Heart right ventricle (tissue), 16 donors: ENCODE measurements at places on chromosomes 6 and 20. TPM values are rescaled to one million over a fixed set of nuclear protein-coding genes. Genes with fewer than 3 reads are reported as not detected.

The PNLDC1 gene
- total RNA-seq, result not detected

The TULP1 gene
- total RNA-seq, result not detected

The TPMT gene
- total RNA-seq, result 15.6 TPM

GRCh38 chr6:80276861-80277260, 170.4 kb downstream of the BCKDHB start:
- H3K27me3 ChIP-seq, result no peaks in the 10 kb centered on the region
- H3K4me3 ChIP-seq, result no peak overlapping the region
- no peak overlapping the region for H3K27ac ChIP-seq
- H3K36me3 ChIP-seq, result no peaks in the 10 kb centered on the region
- no peak for DNase-seq
- no peaks in the 10 kb centered on the region for H3K4me1 ChIP-seq

DNA sequence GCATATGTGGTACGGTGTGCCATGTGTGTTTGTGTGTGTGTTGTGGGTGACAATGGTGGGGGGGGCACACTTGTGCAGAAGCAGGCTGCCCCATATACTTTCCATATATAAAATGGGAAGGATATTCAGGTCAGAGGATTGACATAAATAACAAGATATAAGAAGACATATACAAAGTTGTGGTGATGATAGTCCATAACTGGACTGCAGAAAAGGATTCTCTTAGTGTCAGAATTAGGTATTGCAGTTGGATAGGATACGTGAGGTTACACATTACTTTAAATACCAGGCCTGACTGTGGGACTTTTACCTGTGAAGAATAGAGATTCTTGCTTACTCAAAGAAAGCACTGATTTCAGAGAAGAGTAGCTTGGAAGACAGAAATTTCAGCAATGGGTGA, 1260.3 kb downstream of the EPHA7 start:
- no peaks in the 10 kb centered on the region for H3K4me1 ChIP-seq
- H3K27me3 ChIP-seq, result no peaks in the 10 kb centered on the region
- H3K36me3 ChIP-seq, result no peaks in the 10 kb centered on the region
- H3K4me3 ChIP-seq, result no peak overlapping the region
- no peak for DNase-seq

DNA sequence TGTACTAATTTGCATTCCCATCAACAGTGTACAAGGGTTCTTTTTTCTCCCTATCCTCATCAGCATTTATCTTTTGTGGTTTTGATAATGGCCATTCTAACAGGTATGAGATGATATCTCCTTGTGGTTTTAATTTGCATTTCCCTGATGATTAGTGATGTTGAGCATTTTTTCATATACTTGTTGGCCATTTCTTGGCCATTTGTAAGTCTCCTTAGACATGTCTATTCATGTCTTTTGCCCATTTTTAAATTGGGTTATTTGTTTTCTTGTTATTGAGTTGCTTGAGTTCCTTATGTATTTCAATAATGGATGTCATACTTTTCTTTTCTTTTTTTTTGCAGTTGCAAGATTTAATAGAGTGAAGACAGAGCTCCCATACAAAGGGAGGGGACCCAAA, 17.8 kb downstream of the FOXQ1 start:
- H3K4me1 ChIP-seq, result no peaks in the 10 kb centered on the region
- peaks cover 9% of the 10 kb centered on the region for H3K27me3 ChIP-seq
- no peaks in the 10 kb centered on the region for H3K36me3 ChIP-seq
- DNase-seq, result no peak
- no peak overlapping the region for H3K4me3 ChIP-seq
